Ureter (tissue), 1 donor: ENCODE measurements at places on chromosomes 1 and 21.

- no peak for DNase-seq
Measured at GRCh38 chr1:175901076-175901836, 157.9 kb upstream of the TNR start.

GRCh38 chr1:33161061-33161681 is 20.7 kb downstream of the TRIM62 start:
- DNase-seq = no peak

DNA sequence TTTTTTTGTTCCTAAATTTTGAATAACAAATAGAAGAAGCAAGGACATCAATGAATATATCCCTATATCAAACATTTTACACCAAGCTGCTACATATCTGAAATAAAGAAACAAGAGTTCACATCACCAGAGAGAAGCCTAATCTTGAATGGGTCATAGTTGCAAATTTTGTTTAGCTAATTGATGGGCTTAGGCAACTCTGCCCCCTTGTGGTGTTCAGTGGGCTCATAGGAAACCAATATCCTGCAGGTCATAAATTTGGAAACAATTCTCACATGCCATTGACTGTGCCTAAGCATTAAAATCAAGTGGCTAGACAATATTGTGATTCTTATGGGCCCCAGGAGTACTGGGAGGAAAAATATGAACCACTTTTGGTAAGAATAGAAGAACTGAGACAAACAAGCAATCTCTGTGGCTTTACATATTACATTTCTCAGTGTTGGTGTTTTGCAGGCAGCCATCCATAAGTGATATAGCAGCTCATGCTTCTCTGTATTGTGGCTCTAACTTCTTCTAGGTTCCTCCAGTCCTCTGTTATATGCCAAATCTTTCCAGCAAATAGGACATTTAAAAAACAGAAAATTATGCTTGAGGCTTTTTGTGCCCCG is 1262.8 kb upstream of the PRMT6 start:
- peak; percentile 45 for DNase-seq

DNA sequence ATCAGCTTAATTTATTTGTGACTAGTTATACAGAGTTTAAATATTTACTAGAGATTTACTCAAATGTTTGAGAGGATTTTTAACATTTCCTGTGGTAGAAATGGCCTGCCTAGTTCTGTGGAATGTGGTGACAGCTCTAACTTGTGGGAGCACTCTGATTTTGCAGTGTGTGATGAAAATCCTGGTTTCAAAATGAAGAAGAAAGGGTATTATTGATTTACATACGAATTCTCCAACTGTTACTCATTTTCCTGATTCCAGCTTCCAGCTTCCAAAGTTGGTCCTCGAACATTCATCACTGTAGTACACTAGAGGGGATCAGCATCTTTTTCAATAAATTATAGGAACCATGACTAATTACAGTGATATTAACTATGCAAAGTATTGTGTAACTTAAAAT is 462.7 kb upstream of the PKN2 start:
- no peak for DNase-seq

- no peak for DNase-seq
Measured at GRCh38 chr1:54377040-54377691, 29.0 kb downstream of the SSBP3 start.

DNA sequence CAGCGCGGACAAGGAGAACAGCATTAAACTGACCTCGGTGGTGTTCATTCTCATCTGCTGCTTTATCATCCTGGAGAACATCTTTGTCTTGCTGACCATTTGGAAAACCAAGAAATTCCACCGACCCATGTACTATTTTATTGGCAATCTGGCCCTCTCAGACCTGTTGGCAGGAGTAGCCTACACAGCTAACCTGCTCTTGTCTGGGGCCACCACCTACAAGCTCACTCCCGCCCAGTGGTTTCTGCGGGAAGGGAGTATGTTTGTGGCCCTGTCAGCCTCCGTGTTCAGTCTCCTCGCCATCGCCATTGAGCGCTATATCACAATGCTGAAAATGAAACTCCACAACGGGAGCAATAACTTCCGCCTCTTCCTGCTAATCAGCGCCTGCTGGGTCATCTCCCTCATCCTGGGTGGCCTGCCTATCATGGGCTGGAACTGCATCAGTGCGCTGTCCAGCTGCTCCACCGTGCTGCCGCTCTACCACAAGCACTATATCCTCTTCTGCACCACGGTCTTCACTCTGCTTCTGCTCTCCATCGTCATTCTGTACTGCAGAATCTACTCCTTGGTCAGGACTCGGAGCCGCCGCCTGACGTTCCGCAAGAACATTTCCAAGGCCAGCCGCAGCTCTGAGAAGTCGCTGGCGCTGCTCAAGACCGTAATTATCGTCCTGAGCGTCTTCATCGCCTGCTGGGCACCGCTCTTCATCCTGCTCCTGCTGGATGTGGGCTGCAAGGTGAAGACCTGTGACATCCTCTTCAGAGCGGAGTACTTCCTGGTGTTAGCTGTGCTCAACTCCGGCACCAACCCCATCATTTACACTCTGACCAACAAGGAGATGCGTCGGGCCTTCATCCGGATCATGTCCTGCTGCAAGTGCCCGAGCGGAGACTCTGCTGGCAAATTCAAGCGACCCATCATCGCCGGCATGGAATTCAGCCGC is 2.5 kb downstream of the S1PR1 start:
- DNase-seq = no peak

GRCh38 chr1:85278853-85279314 is 2.5 kb upstream of the BCL10 start:
- DNase-seq = peak; percentile 66

- no peak for DNase-seq
Measured at GRCh38 chr1:24138476-24139221, 4.3 kb downstream of the IL22RA1 start.

- no peak for DNase-seq
Measured at GRCh38 chr1:205016075-205016474, 26.9 kb upstream of the CNTN2 start.

- DNase-seq = no peak
Measured at GRCh38 chr1:175419684-175420517, 227.3 kb upstream of the KIAA0040 start.

GRCh38 chr21:21997390-21998333 is 999.5 kb downstream of the NCAM2 start:
- DNase-seq = no peak

DNA sequence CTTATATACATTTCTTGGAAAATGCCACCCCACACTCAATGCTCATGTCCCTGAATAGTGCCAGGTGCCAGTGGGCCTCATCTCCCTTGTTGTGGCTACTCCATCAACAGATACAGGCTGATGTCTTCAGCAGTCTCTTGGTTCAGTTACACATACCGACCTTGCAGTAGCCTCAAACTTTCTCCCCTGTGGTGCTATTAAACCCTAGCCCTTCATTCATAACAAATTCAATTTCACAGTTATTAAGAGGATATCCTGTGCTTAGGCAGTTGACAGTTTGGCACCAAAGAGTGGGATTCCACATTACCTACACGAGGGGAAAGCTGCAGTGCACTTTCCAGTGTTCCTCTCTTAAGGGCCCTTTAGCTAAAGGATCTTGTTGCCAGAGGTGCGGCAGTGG is 35.9 kb upstream of the CAMK1G start:
- no peak for DNase-seq

- DNase-seq = peak; percentile 50
Measured at GRCh38 chr1:221740993-221741702, 741 bp downstream of the DUSP10 start.

DNA sequence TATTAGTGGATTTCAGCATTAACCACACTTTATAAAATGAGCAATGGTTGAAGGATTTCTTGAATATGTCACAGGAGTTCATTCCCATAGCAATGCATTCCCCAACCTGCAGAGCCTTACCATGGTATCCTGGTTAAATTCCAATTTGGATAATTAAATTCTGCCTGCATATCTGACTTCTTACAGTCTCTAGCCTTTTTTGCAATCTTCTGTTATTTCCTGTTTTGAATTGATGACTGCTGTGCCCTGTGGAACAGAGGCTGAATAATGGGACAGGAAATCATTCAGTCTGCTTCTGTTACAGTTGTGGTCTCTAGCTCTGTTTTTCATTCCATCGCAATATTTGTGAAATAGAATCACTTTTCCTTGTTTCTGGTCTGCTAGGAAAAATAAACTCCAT is 1823.9 kb downstream of the PLA2G4A start:
- DNase-seq = no peak

- DNase-seq = no peak
Measured at GRCh38 chr1:236853921-236854604, 59.0 kb downstream of the MTR start.

GRCh38 chr21:45822429-45823099 is 159.0 kb upstream of the COL6A1 start:
- peak; percentile 30 for DNase-seq

GRCh38 chr1:17276568-17276967 is 27.7 kb downstream of the PADI3 start:
- DNase-seq = no peak
